ENCODE measurements at places on chromosomes 6 and 20. TPM values are rescaled to one million over a fixed set of nuclear protein-coding genes. Genes with fewer than 3 reads are reported as not detected.

Gene SYS1
- total RNA-seq, result 31.7 TPM

DNA sequence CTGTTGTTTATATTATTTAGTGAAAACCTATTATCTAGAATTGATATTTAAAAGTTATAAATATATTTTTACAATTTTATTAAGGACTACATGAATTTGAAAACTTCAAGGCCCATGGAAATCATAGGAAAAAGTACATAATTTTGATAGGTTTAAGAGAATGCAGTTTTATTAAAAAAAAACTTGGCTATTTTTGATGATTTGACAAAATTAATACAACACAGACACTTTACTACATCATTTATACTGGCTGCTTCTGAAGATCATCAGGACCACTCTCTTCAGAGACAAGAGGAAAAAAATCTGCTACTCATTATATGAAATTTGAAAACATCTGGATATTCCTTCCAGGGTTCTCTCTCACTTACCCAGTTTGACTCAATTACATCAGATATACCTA is 637.7 kb downstream of the BCKDHB start:
- DNase-seq, result no peak
- H3K27ac ChIP-seq, result no peak overlapping the region
- no peaks in the 10 kb centered on the region for H3K36me3 ChIP-seq

Gene TTI1
- 30.1 TPM for total RNA-seq

DNA sequence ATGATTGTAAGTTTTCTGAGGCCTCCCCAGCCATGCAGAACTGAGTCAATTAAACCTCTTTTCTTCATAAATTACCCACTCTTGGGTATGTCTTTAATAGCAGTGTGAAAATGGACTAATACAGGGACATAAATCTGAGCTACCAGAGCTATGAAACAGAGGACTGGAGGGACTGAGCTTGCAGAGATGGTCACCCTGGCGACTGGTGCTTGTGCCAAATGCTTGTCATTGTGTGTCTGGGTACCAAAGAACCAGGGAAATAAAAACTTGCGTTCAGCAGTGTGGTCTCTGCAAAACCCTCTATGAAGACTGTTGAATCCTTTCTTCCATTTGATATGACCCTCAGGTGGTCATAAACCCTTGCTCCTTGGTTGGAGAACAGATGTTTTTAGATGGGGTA is 105.1 kb upstream of the PRL start:
- H3K27me3 ChIP-seq, result no peaks in the 10 kb centered on the region
- no peaks in the 10 kb centered on the region for H3K36me3 ChIP-seq
- no peak overlapping the region for H3K27ac ChIP-seq
- DNase-seq, result no peak
- H3K4me1 ChIP-seq, result no peaks in the 10 kb centered on the region

- H3K4me3 ChIP-seq, result no peak overlapping the region
- no peaks in the 10 kb centered on the region for H3K36me3 ChIP-seq
- H3K27ac ChIP-seq, result no peak overlapping the region
- H3K27me3 ChIP-seq, result no peaks in the 10 kb centered on the region
- no peaks in the 10 kb centered on the region for H3K4me1 ChIP-seq
Measured at GRCh38 chr20:7911586-7912330, 28.5 kb downstream of the HAO1 start.

- H3K4me1 ChIP-seq, result no peaks in the 10 kb centered on the region
- H3K27me3 ChIP-seq, result peaks cover 15% of the 10 kb centered on the region
- H3K36me3 ChIP-seq, result no peaks in the 10 kb centered on the region
- no peak overlapping the region for H3K27ac ChIP-seq
- no peak overlapping the region for H3K4me3 ChIP-seq
- no peak for DNase-seq
Measured at GRCh38 chr6:127204281-127204680, 62.4 kb upstream of the RNF146 start.

Gene TMX4
- total RNA-seq, result 24.8 TPM

Gene DCBLD1
- total RNA-seq, result 0.15 TPM

DNA sequence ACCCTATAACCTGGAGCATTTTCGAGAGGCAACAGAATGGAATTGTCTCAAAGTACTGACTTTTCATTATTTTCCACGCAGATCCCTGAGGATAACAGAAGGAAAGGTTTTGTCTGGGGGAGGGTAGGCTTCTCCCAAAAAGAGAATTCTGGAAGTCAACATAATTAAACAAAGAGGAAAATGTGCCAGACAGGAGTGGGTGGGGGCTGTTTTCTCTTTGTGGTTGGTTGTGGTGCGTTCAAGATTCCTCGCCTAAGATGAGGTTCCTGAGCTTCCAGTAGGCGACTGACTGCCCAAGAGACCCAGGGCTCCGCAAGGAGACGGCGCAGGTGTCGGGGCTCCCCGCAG is 70.4 kb downstream of the SOX4 start:
- no peak overlapping the region for H3K4me3 ChIP-seq
- H3K36me3 ChIP-seq, result no peaks in the 10 kb centered on the region
- H3K4me1 ChIP-seq, result peaks cover 32% of the 10 kb centered on the region
- peaks cover 49% of the 10 kb centered on the region for H3K27me3 ChIP-seq
- DNase-seq, result no peak

Gene RREB1
- 67.7 TPM for total RNA-seq

- no peaks in the 10 kb centered on the region for H3K27me3 ChIP-seq
- no peak for DNase-seq
- no peaks in the 10 kb centered on the region for H3K4me1 ChIP-seq
- no peak overlapping the region for H3K4me3 ChIP-seq
- H3K36me3 ChIP-seq, result no peaks in the 10 kb centered on the region
- H3K27ac ChIP-seq, result no peak overlapping the region
Measured at GRCh38 chr6:140970485-140970884, 1162.2 kb upstream of the GJE1 start.

- no peak overlapping the region for H3K27ac ChIP-seq
- no peaks in the 10 kb centered on the region for H3K36me3 ChIP-seq
- peaks cover 28% of the 10 kb centered on the region for H3K4me1 ChIP-seq
- DNase-seq, result no peak
- no peaks in the 10 kb centered on the region for H3K27me3 ChIP-seq
Measured at GRCh38 chr6:106169517-106169916, 83.4 kb downstream of the PRDM1 start.

DNA sequence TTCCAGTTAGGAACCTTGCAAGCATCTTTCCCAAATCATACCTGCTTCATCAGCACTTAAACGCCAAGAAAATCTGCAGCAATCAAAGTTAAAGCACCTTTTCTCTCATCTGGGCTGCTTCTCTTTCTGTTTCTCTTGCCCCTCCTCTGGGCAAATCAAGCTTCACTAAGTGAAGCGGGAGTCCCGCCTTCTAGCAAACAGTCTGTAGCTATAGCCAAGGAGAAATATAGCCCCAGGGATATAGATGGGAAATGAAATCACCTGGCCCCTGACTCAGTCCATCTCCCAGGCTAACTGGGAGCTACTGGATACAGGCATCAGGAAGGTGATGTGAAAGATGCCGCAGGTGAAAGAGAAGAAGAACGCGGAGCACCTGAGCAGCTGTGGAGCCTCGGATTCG is 481.9 kb downstream of the C6orf118 start:
- no peaks in the 10 kb centered on the region for H3K27me3 ChIP-seq
- DNase-seq, result no peak
- no peaks in the 10 kb centered on the region for H3K36me3 ChIP-seq
- no peaks in the 10 kb centered on the region for H3K4me1 ChIP-seq

- H3K27ac ChIP-seq, result no peak overlapping the region
- no peak overlapping the region for H3K4me3 ChIP-seq
- no peaks in the 10 kb centered on the region for H3K27me3 ChIP-seq
- no peak for DNase-seq
- H3K36me3 ChIP-seq, result no peaks in the 10 kb centered on the region
Measured at GRCh38 chr6:37106982-37107491, 62.9 kb upstream of the PIM1 start.

GRCh38 chr6:11273406-11274065 is 41.1 kb upstream of the NEDD9 start:
- DNase-seq, result no peak
- H3K27me3 ChIP-seq, result no peaks in the 10 kb centered on the region
- H3K27ac ChIP-seq, result no peak overlapping the region
- peaks cover 57% of the 10 kb centered on the region for H3K4me1 ChIP-seq

Gene EYA4
- 0.40 TPM for total RNA-seq

Gene VGLL2
- total RNA-seq, result not detected

Gene JPH2
- total RNA-seq, result not detected
